Left ventricle myocardium superior (tissue), 1 donor: ENCODE measurements at places on chromosomes 6 and 20.

GRCh38 chr20:32966382-32966781, 37.9 kb downstream of the SUN5 start:
- no peak for DNase-seq

DNA sequence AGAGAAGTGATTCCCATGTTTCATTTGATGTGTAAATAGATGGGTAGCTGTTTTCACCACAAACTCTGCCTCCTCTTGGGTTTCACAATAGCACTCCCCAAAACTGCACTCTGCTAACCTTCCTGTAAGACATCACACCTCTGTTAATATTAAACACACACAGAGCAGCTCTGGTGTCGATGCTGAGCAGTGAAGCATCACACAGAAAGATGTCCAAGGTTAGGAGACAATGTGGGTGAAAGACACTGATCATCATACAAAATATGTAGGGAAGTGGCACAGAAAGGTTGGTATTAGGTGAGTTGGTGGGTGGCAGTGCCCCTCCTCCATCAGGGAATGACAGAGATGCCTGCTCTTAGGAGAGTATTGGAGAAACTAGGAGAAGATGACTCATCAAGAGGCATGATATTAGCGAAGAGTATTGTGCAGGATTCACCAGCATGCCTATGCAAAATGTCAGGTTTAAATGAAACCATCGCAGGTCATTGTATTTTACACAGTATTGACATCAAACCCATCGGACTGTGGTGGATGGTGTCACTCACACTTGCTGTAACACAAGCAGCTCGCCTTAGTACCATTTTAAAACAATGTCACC, 199.7 kb downstream of the TBXT start:
- DNase-seq, result no peak

DNA sequence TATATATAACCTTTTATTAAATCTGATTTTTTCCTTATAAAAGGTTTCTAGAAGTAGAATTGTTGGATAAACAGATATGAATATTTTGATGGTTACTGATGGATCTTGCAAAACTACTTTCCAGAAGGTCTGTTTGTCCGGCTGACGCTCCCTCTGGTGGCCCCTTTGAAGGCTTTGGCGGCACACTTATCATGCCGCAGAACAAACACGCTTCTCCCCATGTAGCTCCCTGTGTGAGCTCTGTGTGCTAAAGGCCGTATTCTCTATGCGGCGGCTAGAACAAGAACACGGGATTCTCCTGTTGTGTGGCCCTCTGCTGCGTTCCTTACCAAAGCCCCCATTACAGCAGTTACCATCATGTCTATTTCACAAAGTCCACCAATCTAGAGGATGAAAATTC, 30.0 kb downstream of the PPP1R3G start:
- peak; percentile 53 for DNase-seq

GRCh38 chr6:2718334-2719092, 32.2 kb downstream of the MYLK4 start:
- no peak for DNase-seq

DNA sequence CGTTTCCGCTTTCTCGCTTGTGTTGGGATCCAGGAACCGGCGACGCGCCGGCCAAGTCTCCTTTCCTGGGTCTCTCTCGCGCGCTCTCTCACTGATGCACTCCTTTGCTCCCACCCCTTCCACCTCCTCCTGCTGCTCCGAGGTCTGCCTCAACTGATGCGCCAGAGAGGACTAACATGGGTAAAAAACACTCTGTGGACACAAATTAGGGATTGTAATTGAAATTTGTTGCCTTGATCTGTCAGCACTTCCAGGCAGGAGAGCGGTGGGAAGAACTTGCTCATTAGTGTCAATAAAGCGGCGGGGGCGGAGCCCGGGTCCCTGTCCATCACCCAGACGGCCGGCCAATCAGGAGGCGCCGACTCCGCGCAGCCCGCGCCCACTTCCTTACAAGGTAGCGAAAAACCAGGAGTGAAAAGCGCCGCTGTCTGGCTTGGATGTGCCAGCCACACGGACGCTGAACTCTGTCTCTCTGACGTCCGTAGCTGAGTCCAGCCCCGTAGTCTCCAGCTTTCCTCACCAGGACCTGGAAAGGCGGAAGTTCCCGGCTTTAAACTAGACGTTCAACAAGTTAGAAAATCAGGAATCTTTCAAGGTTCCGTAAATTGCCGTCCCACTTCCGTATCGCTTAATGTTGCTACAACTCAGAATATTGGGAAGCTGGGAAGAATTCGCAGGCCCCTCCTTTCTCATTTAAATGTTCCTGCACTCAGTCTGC, at the start of gene TBX18:
TSS of gene TBX18 (minus strand) at position 267 of the 718 bp plus-strand sequence. CDS start 417 bp downstream, outside the sequence.
- peak; percentile 95 for DNase-seq

GRCh38 chr6:78629836-78630235, 237.5 kb upstream of the IRAK1BP1 start:
- DNase-seq, result no peak

GRCh38 chr6:168177103-168177891, 98.3 kb upstream of the FRMD1 start:
- DNase-seq, result no peak

DNA sequence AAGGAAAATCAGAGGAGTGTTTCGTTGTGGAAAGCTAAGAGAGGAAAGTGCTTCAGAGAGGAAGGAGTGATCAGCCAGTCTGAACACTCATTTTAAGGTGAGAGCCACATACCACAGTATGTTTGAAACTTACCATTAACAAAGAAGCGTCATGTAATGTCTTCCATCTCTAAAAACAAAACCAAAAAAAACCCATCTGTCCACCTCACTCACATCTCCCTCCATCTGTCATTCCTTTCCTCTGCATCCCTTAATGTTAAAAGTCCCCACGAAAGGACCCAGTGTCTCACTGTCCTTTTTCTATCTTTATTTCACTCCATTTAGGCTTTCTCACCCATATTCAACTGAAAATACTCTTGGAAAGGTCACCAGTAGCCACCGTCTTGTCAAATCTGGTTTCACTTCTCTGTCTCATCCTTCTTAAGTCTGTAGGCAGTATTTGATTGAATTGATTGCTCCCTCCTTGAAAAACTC, 59.4 kb upstream of the GNRH2 start:
- no peak for DNase-seq

DNA sequence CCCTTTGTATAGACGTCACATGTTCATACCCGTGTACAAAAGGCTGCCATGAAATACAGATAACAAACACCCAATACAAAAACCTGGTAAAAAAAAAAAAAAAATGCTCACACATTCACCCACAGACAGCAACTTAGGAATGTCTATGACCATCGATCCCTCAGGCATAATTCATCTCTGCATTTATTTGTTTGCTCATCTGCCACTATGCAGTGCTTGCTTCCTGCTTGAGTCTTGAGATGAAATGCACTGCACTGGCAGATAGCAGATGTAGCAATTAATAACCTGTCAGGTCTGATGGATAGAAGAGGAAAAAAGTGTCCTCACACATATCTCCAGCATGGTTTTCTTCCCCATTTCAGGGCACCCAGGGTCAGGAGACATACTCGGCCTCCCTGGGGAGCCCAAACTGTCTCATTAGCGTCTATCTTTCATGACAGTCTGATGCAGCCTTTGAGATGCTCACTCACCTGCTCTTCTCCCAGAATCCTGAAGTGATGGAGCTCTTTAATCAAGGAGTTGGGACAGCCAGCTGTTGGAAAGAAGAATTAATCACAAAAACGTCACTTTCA, 295.1 kb upstream of the AGPAT4 start:
- DNase-seq, result no peak

DNA sequence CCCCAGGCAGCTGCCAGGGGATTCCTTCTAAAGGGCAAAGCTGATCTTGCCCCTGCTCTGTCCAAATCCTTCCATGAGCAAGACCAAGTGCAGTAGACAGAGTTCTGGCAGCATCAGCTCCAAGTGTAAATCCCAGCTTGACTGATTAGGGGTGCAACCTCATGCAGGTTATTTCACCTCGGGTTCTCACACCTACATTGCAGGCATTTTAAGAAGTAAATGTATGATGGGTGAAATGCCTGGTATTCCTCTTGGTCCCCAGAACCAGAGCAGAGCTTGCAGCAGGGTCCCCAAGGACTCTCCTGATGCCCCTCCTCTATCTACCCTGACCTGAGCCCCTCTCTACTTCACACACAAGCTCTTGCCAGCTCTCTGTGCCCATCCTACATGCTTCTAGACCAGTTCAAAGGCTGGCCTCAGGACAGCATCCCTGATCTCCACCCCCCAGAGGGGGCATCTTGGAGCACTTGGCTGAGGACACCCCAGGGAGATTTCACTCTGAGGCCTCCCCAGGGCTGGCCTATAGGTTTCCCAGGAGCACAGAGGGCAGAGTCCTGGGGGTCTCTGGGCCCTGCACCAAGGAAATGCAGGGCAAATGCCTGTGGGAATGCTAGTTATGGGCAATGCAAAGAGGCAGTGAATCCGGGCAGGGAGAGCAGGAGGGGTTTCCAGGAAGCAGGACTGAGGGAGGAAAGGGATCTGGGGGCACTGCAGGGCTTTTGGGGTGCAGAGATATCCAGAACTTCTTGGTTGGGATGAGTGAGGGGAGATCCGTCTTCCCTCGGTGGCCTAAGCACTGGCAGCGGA, 1.0 kb downstream of the LZTS3 start:
- no peak for DNase-seq

GRCh38 chr6:90383196-90383822, 86.7 kb upstream of the BACH2 start:
- no peak for DNase-seq

GRCh38 chr6:92415656-92416055, 1003.7 kb downstream of the EPHA7 start:
- no peak for DNase-seq

- no peak for DNase-seq
Measured at GRCh38 chr6:33702345-33702977, 9.0 kb downstream of the UQCC2 start.

GRCh38 chr20:43457640-43458421, at the start of gene SRSF6:
Gene SRSF6, plus strand, starts transcription at chr20:43457896. Its CDS starts 138 bp downstream, at chr20:43458034.
- DNase-seq, result peak; percentile 98

DNA sequence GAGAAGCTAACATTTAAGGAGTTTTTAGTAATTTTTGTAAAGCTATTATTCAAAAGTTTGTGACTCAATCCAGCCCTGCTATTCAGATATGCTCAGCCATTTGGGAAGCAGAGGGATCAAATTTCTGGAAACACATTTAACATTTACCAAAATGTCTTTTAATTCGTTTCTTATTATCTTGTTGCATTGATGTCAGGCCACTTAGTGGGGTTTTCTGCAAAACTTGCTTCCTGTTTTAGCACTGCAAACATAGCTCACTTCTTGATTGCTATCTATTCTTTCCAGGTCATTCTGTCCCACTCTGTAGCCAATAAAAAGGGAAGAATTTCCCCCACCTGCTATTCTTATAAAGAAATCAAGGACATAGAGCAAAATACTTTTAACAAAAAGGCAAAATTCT, 176.9 kb upstream of the SUPT3H start:
- no peak for DNase-seq

DNA sequence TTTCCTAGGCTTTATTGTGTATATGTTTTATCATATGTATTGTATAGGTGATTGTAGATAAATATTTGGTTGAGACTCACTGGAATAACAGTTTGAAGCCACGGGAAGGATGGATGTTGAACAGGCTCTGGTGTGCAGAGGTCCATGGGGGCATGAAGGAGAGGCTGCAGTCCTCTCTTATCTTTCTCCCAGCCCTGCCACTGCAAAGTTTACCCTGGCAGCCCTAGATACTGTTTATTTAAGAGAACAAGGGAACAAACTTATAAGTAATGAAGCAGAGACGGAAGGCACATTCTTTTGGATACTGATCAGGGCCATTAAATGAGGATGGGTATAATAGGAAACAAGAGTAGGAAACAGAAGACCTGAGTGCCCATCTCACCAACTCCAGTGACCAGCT, 103.6 kb upstream of the SCGN start:
- no peak for DNase-seq

DNA sequence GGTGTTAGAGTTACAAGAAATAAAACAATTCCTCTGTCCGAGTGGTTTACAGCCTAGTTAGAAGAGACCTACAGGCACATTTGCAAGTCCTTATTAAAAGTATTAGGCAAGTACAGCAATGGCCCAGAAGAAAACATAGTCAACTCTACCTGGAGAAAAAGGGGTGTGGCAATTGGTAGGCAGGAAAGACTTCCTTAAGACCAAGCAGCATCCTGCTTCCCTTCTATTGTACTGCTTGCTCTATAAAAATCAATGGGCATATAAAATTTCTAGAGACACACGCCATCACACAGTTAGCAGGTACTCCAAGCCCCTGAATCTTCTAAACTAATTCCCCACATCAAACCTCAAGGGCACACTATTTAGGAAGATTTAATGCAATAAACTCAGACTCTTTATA, 185.6 kb downstream of the ATXN1 start:
- no peak for DNase-seq

- no peak for DNase-seq
Measured at GRCh38 chr20:38951611-38952010, 10.5 kb upstream of the DHX35 start.

GRCh38 chr20:3751675-3752385, 15.7 kb downstream of the ADISSP start:
- DNase-seq, result peak; percentile 78

GRCh38 chr20:51505566-51505965, 37.0 kb downstream of the NFATC2 start:
- DNase-seq, result no peak

DNA sequence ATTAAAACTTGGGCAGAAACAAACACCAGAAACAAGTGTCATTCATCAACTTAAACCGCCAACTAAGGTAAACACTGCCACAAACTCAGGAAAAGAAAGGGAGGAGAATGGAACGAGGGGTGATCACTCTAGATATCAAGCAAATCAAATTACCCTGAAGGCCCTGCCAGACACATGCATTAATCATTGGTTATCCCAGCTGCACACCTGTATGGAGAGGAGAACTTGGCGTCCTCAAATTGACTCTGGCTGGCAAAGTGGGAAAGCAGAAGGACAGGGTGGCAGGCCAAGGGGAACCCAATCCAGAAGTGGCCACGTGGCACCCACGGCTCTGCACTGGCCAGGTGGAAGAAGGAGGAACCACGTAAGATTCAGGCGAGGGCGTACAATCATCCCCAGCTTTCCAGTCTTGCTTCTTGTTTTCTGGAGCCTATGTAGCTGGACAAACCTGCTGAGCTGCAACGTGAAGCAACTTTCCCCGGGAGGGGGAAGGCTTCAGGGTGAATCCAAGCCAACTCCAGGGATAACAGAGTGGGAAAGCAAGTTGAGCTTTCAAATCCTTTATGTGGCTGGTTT, 156.2 kb upstream of the JARID2 start:
- no peak for DNase-seq

- no peak for DNase-seq
Measured at GRCh38 chr6:43759136-43759906, 10.7 kb upstream of the VEGFA start.
